Activated T-cell treated with anti-CD3 and anti-CD28 coated beads for 24 hours (primary cell): ENCODE measurements at places on chromosomes 3 and 15.

DNA sequence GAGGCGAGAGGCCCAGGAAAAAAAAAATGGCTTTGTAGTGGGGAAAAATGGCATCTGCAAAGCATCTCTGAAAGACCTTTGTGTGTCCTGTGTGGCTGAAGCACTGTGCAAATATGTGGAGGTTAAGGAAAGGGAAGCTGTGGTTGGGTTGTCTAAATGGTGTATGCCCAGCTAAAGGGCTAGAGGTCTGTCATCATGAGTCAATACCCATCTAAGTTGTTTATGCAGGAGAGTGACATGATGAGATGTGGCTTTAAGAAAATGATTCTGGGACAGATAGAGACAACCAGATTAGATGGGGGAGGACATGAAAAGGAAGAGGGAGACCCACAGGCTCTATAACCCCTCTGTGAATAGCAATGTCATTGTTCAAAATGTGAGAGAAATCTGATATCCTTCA is 280.7 kb downstream of the MFSD1 start:
- DNase-seq, result no peak

DNA sequence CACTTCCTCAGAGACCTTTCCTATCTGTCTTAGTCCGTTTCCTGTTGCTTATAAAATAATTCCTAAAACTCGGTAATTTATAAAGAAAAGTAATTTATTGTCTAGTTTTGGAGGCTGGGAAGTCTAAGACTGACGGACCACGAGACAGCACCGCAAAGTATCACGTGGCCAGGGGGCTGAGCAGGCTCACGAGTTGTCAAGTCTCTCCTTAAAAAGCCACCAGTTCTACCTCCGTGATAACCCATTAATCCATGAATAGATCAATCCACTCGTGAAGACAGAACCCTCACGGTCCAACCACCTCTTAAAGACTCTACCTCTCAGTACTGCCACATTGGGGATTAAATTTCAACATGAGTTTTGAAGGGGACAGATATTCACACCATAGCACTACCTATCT is 821 bp downstream of the LINS1 start:
- DNase-seq, result no peak

DNA sequence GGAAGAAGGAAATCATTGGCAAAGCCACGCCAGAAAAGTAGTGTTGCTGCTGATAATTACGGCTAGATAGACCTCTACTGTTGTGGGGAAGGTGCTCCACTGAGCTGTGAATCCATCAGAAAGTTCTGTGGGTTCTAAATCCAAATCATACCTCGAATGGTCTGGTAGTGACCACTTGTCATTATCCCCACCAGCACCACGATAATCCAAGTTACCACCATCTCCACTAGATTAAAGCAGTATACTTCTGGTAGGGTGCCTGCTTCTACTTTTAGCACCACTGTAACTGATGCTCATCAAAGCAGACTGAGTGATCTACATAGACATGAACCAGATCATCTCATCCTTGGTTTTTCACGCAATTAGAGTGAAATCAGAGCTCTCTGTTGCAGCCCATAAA is 185.5 kb downstream of the FMN1 start:
- DNase-seq, result no peak

GRCh38 chr3:151074256-151074655 is 11.2 kb upstream of the MED12L start:
- DNase-seq, result no peak

DNA sequence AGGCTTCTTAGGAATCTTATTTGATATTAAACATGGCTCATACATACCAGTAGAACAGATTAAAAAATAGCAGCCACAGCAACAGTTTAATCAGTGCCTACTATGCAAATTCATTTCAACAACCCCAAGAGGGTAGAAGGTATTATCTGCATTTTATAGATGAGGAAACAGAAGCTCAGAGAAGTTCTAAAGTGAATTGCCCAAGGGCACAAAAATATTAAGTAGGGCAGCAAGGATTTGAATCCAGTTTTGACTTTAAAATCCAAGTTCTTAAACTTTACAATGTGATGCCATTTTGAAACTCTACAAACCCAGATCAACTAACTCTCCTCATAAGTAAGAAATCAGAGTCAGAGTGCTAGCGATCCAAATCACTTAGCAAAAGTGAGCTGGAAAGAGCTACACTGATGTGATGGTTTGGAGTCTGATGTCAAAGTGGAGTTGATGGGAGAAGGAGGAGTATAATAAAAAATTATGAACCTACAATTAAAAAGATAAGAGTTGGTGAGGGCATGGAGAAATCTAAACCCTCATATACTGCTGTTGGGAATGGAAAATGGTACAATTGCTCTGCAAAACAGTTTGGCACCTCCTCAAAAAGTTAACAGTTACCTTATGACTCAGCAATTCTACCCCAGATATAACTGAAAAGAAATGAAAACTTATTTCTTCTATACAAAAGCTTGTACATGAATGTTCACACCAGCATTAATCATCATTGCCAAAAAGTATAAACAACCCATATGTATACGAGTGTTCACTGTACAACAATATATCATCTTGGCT is 51.0 kb upstream of the PLXND1 start:
- no peak for DNase-seq

GRCh38 chr3:25683882-25684281 is 19.2 kb upstream of the TOP2B start:
- no peak for DNase-seq

DNA sequence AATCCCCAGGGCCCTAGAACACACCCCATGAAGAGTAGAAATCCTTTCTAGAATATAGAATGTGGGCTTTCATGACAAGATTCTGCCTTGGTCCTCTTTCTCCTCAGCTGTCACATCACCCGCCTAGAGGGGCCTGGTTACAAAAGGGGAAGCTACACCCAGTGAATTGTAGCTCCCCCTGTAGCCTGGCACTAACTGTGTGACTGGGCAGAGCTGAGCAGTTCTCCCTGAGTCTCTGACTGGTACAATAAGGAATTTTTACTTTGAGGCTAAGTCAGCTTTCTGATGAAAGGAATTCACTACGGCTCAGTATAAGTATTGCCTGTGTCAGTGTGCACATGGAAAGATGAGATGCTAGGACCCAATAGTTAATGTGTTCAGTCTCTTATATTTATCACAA is 28.7 kb upstream of the ZNF148 start:
- DNase-seq, result no peak

DNA sequence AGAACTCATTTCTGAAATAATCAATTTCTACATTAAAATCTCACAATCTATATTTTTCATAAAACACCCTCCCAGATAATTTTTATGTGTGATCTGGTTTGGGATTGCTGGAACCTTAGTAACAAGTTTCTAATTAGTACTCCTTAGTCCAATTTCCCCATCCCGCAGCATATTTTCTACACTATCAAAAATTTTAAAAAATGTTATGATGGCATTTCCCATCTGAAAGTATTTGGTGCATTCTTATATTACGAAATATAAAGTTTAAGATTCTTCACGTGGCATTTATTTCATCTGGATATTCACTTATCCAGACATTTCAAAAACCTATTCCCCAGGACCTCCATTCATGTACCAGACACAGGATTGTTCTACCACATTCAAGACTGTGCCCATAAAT is 1.5 kb downstream of the OR5H14 start:
- no peak for DNase-seq

- no peak for DNase-seq
Observed at GRCh38 chr3:194810076-194810475, 124.4 kb downstream of the FAM43A start.

- DNase-seq, result peak; percentile 62
Observed at GRCh38 chr15:70299931-70300869, 202.5 kb upstream of the TLE3 start.

GRCh38 chr15:63335543-63336240 is 46.0 kb downstream of the CA12 start:
- no peak for DNase-seq

DNA sequence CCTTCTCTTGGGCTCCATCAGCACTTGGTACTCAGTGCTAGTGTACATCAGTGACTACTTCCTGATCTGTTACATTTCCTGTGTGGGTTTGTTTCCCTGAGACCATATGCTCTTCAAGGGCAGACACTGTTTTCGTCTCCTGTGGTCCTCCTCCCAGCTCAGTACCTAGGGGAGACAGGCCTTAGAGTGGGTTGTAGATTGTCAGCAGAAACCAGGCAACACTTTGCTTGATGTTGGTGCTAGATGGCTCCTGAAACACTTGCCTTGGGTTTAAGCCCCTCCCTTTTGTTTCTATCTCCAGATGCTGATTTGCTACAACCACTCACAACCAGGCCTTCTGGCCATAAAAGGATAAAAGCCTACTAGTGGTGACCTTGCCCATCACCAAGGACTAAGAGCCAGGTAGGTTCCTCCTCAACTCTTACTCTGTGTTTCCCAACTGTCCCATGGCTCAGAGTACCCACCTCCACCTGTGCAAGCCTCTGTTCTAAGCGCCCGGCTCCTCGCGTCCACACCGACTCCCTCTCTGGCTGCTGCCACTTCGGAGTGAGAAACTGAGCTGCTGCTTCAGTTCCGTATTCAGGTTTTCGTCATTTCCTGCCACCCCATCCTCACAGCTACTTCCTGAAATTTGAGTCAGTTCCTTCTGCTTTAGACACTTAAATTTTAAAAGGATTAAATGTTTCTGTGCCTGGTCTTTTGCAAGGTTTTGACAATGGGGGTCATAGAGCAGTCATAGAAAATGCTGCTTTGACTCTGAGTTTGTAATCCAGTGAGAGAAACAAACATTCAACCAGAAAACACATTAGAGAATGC is at the start of gene HCLS1:
Gene HCLS1 (minus strand): TSS at position 548 of the 816 bp plus-strand sequence. CDS start 2,556 bp downstream, outside the sequence.
- peak; percentile 55 for DNase-seq

DNA sequence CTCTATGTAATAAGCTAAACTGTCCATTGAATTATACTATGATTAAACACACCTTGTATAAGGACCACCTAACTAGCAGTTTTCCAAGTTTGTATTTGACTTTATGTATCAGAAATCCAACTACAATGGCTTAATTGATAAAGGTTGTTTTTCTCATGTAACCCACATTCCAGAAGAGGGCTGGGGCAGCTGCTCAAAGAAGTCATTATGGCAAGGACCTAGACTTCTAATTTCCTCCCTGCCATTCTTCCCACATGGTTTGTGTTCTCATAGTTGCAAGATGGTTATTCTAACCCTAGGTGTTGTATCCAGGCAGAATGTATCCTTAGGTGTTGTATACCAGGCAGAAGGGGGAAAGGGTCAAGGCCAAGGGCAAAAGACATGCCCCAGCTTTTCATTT is 35.7 kb downstream of the GPR176 start:
- no peak for DNase-seq

- DNase-seq, result no peak
Observed at GRCh38 chr3:38916706-38917105, 100.7 kb upstream of the SCN10A start.

DNA sequence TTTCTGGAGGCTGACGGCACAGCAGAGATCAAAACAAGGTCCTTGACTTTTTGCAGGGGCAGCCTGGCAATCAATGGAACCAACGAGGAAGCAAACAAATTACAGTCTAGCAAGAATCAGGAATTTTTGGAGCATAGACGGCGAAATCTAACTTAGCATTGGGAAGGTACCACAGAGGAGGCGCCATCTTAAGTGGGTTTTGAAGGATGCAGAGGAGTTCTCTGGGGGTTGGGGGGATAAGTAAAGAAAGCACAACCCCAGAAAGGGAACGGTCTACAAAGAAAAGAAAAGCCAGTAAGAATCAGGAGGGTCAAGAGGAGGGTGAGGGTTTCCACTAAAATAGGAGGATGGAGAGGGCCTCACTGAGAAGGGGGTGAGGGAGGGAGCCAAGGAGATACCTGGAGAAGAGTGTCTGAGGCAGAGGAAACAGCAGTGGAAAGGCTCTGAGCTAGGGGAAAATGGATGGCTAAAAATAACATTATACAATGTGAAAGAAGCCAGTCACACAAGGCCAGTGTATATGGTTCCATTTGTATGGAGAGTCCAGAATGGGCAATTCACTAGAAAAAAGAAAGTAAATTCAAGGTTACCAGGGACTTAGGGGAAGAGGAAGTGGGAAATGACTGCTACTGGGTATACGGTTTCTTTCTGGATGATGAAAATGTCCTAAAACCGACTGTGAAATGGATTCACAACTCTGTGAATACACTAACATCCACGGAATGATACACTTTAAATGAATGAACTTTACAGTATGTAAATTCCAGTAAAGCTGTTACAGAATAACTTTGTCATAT is 25.2 kb upstream of the IQSEC1 start:
- no peak for DNase-seq

GRCh38 chr15:58393241-58393662 is 38.5 kb upstream of the LIPC start:
- no peak for DNase-seq

DNA sequence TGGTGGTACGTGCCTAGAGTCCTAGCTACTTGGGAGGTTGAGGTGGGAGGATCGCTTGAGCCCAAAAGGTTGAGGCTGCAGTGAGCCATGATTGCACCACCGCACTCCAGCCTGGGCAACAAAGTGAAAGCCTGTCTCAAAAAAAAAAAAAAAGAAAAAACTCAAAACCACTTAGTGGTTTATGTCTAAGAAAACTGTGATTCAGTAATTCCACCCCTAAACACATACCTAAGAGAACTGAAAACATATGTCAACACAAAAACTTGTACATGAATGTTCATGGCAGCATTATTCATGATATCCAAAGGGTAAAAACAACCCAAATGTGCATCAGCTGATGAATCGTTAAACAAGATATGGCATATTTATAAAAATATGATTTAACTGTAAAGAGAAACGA is 14.3 kb downstream of the SPG21 start:
- DNase-seq, result no peak

DNA sequence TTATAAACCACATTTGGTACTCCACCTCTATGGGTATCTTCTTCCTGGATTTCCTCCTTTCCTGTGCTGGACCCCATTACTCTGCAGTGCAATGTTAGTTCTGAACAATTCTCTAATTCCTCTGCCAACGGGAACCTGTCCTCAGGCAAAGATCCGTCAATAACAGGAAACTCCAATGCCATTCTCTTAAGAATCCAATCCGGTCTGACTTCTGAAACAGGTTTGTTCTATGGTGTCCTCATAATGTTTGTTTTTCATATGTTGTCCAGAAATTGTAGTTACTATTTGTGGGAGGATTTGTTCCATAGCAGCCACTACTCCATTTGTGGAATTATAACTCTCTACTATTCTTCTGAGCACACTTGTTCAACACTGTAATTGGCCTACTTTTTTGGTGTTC is 112.7 kb downstream of the TBL1XR1 start:
- no peak for DNase-seq

- no peak for DNase-seq
Observed at GRCh38 chr3:150049317-150049716, 78.6 kb upstream of the PFN2 start.

GRCh38 chr15:49843725-49844124 is 222.9 kb downstream of the DTWD1 start:
- DNase-seq, result no peak

- no peak for DNase-seq
Observed at GRCh38 chr3:150936693-150937092, 31.5 kb upstream of the MINDY4B start.

DNA sequence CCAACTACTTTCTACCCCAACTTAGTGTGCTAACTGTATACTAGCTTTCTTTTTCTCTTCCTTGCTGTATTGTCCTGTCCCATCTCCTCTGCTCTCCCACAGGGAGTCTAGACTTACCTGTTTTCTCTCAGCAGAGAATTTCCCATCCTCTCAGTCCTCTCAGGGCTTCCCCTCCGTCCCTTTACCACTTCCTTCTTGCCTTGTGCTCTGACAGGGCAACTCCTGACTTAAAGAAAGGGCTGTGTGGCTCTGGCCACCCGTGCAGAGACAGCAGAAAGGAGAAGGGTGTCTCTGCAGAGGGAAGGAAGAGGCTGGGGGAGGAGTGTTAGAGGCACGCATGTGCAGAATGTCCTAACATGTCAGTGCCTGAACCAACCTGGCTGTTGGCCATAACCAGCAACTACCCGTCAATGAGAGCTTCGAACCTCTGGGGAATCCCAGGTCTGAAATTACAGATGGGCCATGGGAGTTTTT is at the start of gene GCSAM:
Gene GCSAM (minus strand): TSS at position 274 of the 474 bp plus-strand sequence. CDS start 128 bp downstream, at position 146.
- peak; percentile 48 for DNase-seq

- no peak for DNase-seq
Observed at GRCh38 chr3:48407542-48408099, 22.3 kb downstream of the PLXNB1 start.
